ENCODE measurements at places on chromosomes 13 and 19.

GRCh38 chr19:56840451-56841192, at the start of the genes PEG3 and ZIM2:
Gene PEG3, minus strand, starts transcription at chr19:56840726. Its CDS starts 16,071 bp downstream, at chr19:56824655.
Gene ZIM2, minus strand, starts transcription at chr19:56840726. Its CDS starts 16,449 bp downstream, at chr19:56824277.
- no peak for DNase-seq

- no peak for DNase-seq
Observed at GRCh38 chr13:78602561-78603239, 652 bp downstream of the POU4F1 start.

DNA sequence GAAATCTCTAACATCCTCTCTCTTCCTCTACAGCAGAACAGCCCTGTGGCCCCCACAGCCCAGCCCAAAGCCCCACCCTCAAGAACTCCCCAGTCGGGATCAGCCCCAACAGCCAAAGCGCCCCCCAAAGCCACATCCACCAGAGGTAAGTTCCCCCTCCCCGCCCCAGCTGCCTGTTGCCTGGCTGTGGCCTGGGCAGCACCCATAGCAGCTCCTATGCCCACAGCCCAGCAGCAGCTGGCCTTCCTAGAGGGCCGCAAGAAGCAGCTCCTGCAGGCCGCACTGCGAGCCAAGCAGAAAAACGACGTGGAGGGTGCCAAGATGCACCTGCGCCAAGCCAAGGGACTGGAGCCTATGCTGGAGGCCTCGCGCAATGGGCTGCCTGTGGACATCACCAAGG, 14.5 kb downstream of the CC2D1A start:
- DNase-seq: no peak

- DNase-seq: no peak
Observed at GRCh38 chr13:113849981-113850721, 13.7 kb downstream of the GAS6 start.

GRCh38 chr19:480016-480855, 16.1 kb upstream of the MADCAM1 start:
- DNase-seq: peak; percentile 18

DNA sequence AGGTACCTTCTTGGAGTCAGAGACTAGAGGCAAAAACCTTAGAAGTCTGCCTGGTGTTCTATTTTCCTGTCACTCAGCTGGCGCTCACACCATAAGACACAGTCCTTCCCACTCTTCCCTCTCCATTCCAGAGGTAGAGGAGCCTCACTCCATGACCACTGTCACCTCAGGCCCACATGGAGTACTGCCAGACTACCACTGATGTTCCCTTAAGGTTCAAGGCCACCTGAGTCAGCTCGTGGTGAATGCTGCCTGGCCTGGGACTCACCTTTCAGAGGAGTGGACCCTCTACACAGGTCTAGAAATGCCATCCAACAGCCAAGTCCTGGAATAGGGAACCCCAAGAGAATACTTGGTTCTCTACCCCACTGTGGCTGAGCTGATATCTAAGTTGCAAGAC, 29.9 kb downstream of the RGCC start:
- DNase-seq: no peak

DNA sequence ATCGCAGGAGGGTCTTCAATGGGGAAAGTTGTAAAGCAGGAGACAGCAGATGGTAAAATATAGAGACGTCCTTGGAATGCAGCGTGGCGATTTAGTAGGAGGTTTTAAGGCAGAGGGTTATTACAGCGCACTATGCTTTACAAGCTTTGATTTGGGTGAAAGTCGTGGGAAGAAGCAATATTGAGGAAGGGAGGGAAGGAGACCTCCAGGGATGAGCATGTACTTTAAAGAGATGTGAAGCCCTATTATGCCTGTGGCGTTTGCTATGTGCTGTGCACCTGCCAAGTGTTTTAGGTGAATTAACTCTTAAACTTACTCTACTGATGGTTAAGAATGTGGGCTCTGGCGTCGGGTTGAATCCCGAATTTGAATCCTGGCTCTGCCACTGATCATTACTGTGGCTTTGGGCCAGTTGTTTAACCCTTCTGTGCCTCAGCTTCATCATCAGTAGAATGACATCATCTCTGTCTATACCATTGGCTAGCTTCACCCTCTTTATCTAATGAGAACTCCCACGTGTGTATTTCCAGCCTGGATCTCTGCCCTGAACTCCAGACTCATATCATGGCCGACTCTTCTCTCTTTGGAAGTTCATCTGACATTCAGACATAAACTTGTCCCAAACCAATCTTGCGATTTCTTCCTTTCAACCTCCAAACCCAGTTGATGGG, 583 bp downstream of the CCDC61 start:
- no peak for DNase-seq

DNA sequence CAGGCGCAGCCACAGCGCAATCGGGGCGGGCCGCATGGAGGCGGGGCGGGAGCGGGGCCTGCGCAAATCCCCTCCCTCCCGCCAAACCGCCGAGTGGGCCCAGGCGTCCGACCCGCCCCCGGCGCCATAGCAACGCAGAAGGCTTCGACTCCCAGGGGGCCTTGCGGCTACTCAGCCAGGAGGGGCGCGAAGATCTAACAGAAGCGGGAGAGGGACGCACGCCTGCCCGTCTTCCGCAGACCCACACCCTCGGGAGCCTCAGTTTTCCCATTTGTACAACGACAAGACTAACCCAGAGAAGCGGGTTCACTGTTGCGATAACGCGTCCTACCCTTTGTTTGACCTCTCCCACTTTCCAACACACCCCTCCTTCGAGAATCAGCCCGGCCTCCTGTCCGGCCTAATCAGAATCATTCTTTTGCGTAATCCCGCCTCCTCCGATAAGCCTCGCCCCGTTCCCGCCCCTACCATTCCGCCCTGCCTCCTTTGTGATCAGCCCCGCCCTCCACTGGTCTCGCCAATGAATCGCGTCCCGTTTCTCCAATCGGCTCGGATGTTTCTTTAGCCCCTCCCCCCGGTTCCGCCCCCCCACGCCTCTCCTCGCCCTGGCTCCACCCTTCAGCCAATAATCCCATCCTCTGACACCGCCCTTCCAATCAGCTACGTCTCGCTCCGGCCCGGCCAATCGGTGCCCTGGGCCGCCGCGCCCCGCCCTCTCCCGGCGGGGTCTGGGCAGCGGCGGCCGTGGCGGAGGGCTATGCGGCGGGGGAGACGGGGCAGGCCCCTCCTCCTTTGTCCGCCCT, at the start of gene PCSK4:
Gene PCSK4, minus strand, starts transcription at position 40 of the 803 bp plus-strand sequence. Its CDS starts 4 bp downstream, at position 36.
- peak; percentile 95 for DNase-seq

DNA sequence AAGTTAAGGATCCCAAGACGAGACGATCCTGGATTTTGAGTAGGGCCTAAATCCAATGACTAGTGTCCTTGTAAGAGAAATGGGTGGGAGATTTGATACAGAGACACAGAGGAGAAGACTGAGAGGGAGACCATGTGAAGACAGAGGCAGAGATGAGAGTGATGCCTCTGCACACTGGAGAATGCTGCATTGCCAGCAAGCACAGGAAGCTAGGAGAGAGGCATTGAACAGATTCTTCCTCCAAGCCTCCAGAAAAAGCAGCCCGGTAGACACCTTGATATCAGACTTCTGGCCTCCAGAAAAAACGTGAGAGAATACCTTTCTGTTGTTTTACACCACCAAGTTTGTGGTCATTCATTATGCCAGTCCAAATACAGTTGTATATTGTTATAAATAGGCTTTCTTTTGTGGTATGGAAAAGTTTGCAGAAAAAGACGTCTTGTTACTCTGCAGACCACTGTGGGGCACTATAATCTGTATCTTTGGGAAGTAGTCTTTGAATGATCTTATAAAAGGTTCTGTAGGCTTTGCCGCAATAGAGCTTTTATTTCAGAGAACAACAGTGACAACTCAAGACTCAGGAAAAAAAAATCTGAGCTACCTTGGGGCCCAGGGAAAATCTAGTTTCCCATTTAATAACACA, 17.9 kb upstream of the RFC3 start:
- no peak for DNase-seq

GRCh38 chr19:45900738-45901431, 1.5 kb downstream of the MYPOP start:
- DNase-seq: no peak

GRCh38 chr19:57037556-57037955, 82.2 kb upstream of the USP29 start:
- no peak for DNase-seq

DNA sequence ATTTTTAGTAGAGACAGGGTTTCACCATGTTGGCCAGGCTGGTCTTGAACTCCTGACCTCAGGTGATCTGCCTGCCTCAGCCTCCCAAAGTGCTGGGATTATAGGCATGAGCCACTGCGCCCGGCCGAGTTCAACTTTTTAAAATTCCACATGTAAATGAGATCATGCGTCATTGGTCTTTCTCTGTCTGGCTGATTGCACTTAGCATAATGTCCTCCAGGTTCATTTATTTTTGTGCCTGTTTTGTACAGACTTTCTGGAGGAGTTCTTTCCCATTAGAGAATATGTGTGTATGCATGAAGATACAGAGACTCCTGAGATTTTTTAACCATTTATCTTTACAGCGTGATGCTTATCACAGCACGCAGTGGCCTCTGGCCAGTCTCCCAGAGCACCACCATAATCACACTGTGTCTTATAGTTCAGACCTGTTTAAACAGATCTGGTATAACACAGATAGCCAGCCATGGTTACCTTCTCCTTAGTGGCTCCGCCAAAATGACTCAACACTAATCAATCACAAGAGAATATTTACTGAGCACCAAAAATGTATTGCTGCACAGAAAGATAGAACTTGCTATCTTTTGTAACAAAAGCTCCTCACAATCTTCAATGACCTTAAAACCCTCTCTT, 11.4 kb upstream of the STARD13 start:
- DNase-seq: no peak

DNA sequence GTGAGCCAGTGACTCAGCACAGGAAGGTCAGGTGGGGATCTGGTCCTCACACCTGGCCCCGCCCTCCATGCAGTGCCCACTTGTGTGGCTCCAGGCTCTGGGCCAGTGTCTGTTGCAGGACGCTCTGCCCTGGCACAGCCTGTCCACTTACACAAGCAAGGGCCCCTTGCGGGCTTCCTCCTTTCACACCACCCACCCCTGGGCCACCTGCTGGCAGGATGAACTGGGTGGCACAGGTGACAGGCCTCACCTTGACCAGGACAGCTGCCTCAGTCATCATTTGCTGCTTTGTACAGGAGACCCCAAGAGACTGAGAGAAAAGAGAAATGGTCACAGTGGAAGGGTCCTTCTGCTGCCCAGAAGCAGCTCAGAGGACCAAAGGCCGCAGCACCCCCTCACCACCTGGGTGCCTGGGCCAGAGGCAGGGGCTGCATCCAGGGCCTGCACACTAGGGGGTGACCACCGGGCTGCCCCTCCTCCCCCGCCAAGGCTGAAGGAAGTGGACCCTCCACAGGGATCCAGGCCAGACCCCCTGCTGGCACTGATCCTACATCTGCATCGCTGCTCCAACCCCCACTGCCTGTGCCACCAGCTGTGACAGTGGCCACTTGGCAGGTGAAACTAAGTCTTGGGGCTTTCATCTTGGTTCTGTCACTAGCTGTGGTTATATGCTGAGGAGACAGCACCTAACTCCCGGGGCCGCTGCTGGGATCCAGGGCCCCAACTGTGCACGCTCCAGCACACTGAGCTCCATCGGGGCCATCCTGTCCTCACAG, 110.3 kb downstream of the TUBA3C start:
- no peak for DNase-seq

GRCh38 chr19:50036908-50037307, 11.1 kb downstream of the ZNF473 start:
- no peak for DNase-seq

- DNase-seq: no peak
Observed at GRCh38 chr13:46213242-46213641, 1.5 kb downstream of the LRRC63 start.

GRCh38 chr19:35628264-35628564, 622 bp upstream of the RBM42 start:
- DNase-seq: no peak

DNA sequence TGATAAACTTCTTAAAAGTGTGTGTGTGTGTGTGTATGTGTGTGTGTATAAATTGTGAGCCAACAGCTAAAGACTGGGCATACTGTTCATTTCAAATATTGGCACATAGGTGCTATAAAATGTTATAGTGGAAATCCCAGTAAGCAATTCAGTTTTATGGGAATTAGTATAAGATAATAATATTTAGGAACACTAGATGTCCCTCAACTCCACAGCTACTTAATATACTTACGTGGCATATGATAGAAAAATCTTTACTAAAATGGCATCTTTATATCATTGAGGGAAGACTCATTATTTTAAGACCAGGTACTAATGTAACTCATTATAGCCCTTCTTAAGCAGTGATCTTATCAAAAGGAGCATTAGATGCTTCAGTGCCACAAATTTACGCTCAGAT, 266.2 kb downstream of the MAB21L1 start:
- no peak for DNase-seq

DNA sequence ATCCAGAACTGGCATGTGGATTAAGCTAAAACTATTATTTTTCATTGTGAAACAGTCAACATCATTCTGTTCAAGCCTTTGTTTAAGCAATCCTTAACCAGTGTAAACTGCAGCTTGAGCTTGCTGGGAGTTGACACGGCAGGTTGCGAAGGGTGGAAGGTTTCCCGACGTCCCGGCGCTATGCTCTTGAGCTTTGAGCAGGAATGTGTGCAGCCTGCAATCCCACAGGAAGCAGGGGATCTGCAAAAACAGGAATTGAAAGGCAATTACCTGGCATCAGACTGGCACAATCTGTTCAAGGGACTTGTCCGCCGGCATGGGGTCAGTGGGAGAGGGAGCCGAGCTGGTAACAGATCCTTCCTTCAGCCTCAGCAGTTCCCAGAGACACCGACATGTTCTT, 586.7 kb upstream of the SGCG start:
- DNase-seq: no peak

- DNase-seq: no peak
Observed at GRCh38 chr19:29819986-29820385, 8.2 kb downstream of the CCNE1 start.

GRCh38 chr13:37011002-37011401, 10.4 kb downstream of the EXOSC8 start:
- DNase-seq: no peak

- no peak for DNase-seq
Observed at GRCh38 chr13:27280841-27281240, 10.2 kb downstream of the RASL11A start.

DNA sequence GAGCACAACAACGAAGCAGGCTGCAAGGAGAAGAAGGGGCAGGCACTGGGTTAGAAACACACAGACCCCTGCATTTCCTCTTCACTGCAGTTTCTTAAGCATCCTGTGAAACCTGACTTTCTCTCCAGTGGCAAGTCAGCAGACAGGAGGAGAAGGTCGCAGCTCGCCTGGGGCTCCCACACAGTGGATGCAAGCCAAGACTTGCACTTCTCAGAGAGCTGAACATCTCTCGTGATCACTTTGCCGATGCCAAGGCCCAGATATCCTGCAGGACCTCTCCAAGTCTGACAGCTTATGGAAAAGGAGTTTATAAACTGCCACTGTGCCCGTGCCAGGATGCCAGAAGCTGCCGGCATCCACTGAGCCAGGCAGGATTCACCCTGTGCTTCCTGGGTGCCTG, 18.4 kb downstream of the TMEM272 start:
- DNase-seq: no peak

GRCh38 chr13:81377921-81378320, 1037.0 kb upstream of the SPRY2 start:
- no peak for DNase-seq

- DNase-seq: no peak
Observed at GRCh38 chr19:17676295-17676694, 11.9 kb downstream of the UNC13A start.

- DNase-seq: no peak
Observed at GRCh38 chr13:113320226-113320875, 23.3 kb downstream of the LAMP1 start.

- no peak for DNase-seq
Observed at GRCh38 chr13:97768134-97768533, 185.3 kb upstream of the IPO5 start.

- peak; percentile 78 for DNase-seq
Observed at GRCh38 chr19:16062789-16063188, 13.5 kb upstream of the TPM4 start.

GRCh38 chr19:28332351-28332750, 880.6 kb downstream of the UQCRFS1 start:
- DNase-seq: no peak

GRCh38 chr19:46550684-46551083, 50.4 kb upstream of the CALM3 start:
- DNase-seq: no peak
